Muscle of back (tissue), 13 donors: ENCODE measurements at places on chromosomes 11 and 22. TPM values are rescaled to one million over a fixed set of nuclear protein-coding genes. Genes with fewer than 3 reads are reported as not detected.

DNA sequence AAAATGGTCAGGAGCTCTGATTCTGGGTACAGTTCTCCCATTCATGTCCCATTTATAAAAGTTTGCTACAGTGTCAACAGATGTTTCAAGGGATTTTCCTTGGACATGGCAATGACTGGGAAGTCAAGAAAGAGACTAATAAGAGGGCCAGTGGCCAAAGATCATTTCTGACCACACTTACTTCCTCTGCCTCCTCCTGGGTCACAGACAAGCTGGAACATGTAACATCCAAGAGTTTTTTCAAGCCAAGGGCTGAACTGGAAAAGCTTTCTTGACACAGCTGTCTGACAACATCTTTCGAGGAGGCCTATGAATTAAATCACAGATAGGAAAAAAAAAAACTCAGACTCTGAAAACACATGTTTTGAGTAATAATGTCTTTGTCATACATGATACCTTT is 8.7 kb downstream of the COMMD9 start:
- DNase-seq, result no peak

GRCh38 chr11:64306876-64307622 is 1.7 kb downstream of the ESRRA start:
- DNase-seq, result no peak

GRCh38 chr11:36583667-36584066 is 10.6 kb upstream of the IFTAP start:
- DNase-seq, result no peak

DNA sequence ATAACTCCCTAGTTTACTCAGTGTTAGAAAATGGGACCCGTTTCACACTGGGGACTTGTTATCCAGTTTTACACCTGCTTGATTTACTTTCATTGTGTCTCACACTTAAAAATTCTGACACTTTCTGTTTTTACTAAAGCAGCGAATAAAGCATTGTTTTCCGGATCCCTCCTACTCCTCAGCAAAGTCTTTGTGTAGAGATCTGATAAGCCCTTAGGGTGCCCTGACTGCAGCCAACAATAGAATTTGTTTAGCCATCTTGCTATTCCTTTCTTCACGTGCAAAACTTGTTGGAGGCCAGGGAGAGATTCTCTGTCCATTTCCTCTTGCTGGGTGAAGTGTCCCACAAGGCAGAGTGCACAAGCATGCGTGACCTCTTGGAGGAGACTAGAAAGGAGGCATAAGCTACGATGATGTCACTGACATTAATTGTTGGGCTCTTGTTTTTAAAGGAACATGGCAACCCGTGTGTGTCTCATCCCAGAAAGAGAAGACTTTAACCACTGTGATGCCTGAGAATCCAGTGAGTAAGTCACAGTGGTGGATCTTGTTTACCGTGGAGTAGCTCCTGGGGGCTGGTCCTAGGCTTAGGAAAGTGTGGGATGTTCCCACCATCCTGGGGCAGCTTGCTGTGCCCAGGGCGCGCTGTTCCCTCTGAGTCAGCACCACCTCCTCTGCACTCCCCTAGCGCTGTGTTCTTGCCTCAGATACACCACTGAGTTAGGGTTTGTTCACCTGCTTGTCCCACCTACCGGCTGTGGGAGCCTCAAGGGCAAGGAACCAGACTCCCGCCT is 27.7 kb downstream of the MICAL2 start:
- no peak for DNase-seq

GRCh38 chr11:103254123-103254522 is 144.9 kb downstream of the DYNC2H1 start:
- no peak for DNase-seq

DNA sequence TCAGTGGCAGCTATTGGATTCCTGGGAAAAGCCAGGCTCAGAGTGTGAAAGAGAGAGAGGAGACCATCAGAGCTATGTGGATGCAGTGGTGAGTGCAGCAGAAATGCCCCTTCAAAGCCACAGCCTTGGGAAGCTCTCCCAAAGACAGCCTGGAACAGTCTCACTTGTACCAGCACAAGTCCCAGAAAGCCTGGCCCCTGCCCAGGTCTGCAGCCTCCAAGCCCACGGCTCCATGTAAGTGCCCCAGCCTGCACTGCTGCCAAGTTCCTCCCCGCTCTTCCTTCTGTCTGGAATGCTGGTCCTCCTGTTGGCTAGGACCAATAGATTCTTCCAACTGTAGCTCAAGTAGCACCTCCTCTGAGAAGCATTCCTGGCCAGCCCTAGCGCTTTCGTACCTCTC is 539.7 kb downstream of the MIAT start:
- DNase-seq, result peak; percentile 34

DNA sequence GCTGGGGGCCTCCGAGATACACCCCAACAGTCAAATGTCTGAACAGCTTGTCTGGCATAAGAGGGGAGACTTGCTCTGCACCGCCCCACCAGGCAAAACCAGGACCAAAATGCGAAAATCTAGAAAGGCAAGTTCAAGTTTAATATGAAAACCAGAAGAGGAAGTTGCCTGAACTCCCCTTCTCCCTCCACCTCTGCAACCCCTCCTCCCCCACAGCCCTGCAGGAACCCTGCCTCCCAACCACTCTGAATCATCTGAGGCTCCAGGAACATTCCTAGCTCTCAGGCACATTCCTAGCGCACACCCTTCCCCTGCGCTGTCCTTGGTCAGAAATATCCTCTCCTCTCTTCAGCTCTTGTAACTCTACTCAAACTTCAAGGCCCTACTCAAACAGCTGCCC is 36.7 kb downstream of the ISX start:
- DNase-seq, result no peak

DNA sequence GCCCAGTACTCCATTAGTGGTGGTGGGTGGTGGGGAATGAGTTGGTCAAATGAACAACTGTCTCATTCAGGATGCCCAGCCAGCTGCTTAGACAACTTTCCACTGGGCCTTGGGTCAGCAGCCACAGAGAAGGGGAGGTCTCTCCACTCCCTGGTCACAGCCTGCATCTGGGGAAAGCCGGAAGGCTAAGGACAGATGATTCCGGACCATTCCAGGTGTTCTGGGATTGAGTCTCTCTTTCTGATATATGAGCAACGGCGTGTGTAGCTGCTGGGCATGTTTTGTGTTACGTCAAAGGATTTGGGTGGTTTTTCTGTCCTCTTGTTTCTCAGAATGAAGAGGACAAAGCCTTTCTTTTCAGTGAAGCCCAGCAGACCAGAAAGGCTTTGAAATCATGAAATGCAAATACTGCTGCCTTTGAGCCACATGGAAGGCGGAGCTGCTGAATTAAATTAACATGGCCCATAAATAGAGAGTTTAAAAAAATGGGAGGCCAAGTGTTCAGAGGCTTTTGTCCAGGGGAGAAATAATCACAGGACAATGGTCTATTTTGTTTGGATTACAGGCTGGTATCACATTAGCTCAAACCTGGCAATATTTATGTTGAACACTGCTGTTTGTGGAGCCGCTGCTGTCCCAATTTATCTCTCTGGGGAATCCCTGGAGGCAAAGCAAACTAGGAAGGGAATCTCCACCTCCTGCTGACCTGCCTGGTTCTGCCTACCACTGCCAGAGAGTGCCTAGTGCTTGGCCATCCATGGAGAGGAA is 234.4 kb upstream of the E2F8 start:
- DNase-seq, result peak; percentile 5

GRCh38 chr11:95556342-95557163 is 233.0 kb downstream of the FAM76B start:
- DNase-seq, result peak; percentile 62

DNA sequence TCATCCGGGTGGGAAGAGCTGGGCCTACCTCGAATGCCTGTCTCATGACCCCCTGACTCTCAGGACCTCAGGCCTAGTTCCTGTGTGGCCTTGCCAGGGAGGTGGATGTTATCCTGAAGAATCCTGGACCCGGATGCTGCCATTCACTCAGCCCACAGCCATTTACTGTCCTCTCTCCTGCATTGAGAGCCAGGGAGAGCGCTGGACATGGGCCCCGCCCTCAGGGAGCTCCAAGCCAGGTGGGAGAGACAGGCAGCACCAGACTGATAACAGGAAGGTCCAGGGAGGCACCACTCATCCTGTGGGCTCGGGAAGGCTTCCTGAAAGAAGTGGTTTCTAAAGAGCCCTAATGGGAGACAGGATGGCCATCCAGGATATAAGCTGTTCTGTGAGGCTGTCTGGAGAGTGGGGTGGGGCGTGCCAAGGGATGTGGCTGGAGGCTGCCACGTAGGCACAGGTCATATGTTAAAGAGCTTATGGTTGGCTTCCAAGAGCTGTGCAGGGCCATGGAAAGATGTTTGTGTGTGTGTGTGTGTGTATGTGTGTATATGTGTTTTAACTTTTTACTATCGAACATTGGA is 8.6 kb downstream of the SERPINH1 start:
- DNase-seq, result no peak

DNA sequence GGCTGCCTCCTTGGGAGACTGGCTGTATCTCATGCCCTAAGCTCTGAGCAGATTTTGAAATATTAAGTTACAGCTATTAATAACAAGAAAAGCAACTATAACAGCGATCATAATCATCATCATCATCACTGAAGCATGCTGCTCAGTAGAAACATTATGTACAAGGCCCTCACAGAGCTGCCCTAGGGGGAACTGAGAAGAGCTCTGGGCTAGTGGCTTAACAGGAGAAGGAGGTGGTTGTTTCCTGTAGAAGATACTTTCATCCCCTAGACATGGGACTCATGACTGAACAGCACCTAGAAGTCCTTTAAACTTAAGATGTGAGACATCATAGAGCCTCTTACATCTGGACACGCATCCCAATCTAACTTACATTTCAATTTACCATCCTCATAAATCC is 332.8 kb upstream of the PLET1 start:
- DNase-seq, result no peak

- peak; percentile 32 for DNase-seq
Observed at GRCh38 chr22:28813772-28814518, 13.6 kb upstream of the XBP1 start.

DNA sequence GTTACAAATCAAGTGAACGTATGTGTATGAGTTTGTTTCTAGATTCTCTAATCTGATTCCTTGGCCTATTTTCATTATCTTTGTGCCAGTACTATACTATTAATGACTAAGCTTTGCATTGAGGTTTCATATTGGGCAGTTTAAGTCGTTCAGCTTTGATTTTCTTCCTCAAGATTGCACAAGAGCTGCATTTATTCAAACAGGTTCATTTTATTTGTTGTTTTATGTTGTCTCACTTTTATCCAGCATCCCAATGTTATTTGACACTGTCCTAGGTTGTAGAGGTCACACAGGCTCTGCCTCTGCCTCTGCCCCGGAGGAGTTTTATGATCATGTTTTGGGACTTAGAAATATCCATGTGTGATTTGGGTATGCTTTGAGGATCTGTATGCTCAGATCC is 79.8 kb downstream of the TEAD1 start:
- DNase-seq, result no peak

DNA sequence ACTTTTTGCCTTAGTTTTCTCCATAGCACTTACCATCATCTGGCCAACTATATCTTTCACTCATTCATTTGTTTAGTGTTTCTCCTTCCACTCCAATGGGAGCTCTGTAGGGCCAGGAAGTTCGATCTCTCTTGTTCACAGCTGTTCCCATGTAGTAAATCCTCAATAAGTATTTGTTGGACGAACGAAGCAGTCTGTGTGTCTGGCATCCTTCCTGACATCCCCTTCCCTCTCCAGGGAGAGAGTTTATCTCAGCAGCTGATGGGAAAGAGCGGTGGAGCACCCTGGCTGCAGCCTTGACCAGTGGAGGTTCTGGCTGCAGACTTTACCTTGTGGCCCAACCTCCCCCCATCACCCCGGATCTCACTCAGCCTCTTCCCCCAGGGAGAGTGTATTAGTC is 141.7 kb downstream of the CHST1 start:
- no peak for DNase-seq

DNA sequence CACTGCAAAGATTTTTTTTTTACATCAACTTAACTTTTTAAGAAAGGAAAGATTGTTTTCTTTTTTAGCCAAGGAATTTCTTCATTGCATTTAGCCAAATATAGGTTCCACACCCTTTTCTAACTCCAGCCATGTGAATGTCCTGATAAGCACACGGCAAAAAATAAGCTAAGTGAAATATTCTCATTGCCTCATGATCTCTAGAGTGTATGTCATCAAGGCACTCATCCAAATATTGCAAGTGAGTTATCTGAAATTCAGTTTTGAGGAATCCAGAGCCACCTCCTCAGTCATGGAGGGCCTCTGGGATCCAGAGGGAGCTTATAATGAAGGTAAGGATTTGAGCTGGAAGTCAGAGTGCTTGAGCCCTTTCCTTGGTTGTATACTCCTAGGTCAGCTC is 80.0 kb downstream of the BLID start:
- DNase-seq, result peak; percentile 76

- no peak for DNase-seq
Observed at GRCh38 chr11:31404614-31405013, 35.0 kb downstream of the DNAJC24 start.

DNA sequence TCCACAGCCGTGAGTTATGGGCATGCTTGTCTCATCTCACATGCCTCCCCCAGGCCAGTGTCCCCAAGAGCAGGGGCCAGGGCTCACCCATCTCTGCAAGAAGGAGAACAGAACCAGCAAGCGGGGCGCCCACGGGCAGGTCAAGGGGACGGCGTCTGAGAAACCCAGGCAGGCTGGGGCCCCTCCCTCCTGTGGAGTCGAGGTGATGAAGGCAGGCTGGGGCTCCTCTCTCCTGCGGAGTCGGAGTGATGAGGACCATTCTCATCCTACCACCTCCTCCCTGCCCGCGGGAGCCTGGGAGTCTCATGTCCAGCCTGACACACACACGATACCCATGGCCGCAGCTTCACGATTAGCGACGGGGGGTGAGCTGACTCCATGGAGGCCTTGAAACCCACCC is 141.9 kb downstream of the CTTN start:
- DNase-seq, result no peak

DNA sequence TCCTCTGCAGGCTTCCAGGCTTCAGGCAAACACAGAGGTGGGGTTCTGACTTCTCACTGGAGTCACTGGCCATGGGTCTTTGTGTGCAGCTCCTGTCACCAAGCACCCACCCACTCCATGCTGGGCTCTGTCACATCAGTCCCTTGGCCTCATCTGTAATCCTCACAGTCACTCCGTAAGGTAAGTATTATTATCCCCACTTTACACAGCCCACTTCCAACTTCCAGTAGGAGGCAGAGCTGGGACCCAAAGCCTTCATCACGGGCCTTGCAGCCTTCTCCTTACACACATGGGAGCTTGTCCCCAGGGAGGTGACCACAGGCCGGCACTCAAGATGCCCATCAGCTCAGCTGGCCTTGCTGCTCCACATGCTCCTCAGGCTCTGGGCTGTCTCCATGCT is 266.7 kb upstream of the B3GAT1 start:
- no peak for DNase-seq

The MUC2 gene
- polyA plus RNA-seq, result 0.09 TPM

The APOL4 gene
- 22.3 TPM for polyA plus RNA-seq

The TYR gene
- polyA plus RNA-seq, result not detected

The RGL4 gene
- polyA plus RNA-seq, result 1.2 TPM

The MMP12 gene
- not detected for polyA plus RNA-seq

The SEC14L2 gene
- polyA plus RNA-seq, result 2.4 TPM

The MTMR3 gene
- polyA plus RNA-seq, result 36.4 TPM

The CABP4 gene
- polyA plus RNA-seq, result 0.32 TPM
